NCI-H446 (cell line): ENCODE measurements at places on chromosomes 5 and 9.
A peak's percentile ranks its signal among the peaks of the same experiment; 100 is the strongest.

DNA sequence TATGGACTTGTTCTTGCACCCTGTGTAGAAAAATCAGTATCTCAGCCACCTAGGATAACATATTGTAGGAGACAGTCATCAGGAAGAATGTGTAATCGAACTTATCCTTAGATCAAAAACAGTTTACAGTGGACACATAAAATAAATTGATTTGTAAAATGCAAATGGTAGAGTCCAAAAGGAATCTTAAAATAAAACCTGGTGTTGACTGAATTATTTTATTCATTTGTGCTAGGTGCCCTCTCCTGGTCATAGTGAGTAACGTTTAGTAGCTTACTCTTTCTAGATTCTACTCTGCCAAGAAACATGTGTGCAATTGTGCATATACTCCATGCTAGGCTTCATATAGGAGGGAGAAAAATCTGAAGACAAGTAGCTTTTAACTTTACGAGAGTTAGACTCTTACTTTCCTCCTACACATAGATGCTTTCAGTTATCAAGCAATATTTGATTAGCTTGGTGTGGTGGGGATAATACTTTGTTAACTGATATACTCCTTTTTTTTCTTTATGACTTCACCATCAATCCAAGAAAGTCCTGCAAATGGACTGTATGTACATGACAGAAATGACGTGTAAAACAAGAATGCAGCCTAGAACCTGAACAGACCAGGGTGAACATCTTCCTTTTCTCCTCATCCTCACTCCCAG, 23.7 kb upstream of the LOX start:
- DNase-seq, result peak; percentile 82

GRCh38 chr5:137234973-137235943, 263.9 kb downstream of the SPOCK1 start:
- no peak for DNase-seq

DNA sequence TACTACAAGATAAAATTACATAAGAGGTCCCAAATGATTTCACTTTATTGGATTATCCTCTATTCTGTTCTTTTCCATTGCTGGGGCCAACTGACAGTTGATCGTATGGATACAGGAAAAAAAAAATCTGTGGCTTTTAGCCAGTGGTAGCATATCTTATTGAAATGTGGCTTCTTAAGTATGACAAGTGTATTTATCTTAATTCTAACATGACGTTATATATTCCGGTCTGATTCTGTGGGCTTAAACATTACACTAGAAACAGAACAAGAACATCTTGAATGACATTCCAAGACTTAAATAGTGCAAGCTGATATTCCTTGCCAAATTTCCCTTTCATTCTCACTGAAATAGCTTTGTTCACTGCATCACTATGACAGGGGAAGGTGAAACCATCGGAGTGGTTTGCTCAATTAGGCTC, 117.9 kb downstream of the INSYN2B start:
- DNase-seq, result no peak

- no peak for DNase-seq
Observed at GRCh38 chr5:90135779-90136378, 273.7 kb downstream of the CETN3 start.

- DNase-seq, result no peak
Observed at GRCh38 chr9:133726401-133727276, 11.5 kb downstream of the SARDH start.
